ENCODE measurements at places on chromosomes 6 and 20. TPM values are rescaled to one million over a fixed set of nuclear protein-coding genes. Genes with fewer than 3 reads are reported as not detected.

Gene HCRTR2
- not detected for total RNA-seq

DNA sequence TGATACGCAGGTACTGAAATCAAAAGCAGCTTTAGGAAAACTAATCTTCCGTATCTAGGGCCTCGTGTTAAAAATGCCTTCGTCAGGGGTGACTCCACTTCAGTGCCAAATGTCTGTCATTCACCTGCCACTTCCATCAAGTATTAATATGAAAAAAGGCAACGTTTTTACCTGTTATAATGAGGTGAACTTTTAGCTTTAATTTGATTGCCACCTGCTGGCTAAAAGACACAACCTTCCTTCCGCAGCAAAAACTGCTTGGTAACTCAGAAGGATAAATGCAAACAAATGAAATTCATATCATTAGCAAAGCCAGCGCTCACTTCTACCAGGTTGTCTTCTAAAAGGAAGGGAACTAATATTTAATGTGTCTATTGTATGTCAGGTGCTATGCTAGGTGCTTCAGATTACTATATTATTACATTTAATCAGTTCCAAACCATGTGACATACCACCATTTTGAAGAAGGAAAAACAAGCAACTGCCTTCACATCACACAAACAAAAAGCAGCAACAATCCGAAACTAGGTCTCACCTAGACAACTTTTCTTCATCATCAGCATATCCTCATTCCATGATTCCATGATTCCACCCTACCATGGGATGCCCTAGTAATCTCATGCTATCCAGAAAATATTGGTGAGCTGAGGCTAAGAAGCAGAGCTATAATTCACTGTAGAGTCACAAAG is 20.6 kb upstream of the ARHGAP18 start:
- peak; percentile 35 for DNase-seq

- peak; percentile 19 for DNase-seq
Observed at GRCh38 chr6:42453654-42454427, 2.1 kb upstream of the TRERF1 start.

Gene TSBP1
- total RNA-seq = not detected

Gene IER3
- 33.5 TPM for total RNA-seq

Gene DEFB132
- not detected for total RNA-seq

Gene PSORS1C1
- not detected for total RNA-seq

Gene HFE
- 11.5 TPM for total RNA-seq

Gene ZBP1
- total RNA-seq = not detected

DNA sequence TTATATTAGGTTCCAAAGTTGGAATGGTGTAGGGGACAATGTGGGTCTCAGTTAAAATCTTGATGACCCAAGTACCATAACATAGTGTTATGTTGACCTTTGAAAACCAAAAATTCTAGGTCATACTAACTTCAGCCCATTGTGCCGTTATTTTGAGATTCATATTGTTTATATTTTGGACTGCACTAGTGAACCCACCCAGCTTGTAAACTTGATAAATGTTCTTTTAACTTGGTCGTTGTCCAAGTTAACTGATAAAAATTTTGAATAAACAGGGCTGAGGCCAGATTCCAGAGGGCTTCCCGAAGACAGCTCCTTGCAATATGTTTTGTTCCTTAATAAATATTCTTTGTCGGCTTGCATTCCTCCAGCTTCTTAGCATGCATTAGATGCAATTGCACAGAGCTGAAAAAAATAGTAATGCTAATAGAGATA is 90.3 kb downstream of the BCAS1 start:
- no peak for DNase-seq

Gene NRSN1
- total RNA-seq = not detected

Gene KCNQ2
- total RNA-seq = 6.6 TPM
